ENCODE measurements at places on chromosomes 7 and 10. TPM values are rescaled to one million over a fixed set of nuclear protein-coding genes. Genes with fewer than 3 reads are reported as not detected.

SFTPA1 gene
- total RNA-seq, result not detected

SMIM30 gene
- total RNA-seq, result 71.5 TPM

OR2A1 gene
- total RNA-seq, result 3.8 TPM

SAMD9L gene
- 30.0 TPM for total RNA-seq

HDAC9 gene
- total RNA-seq, result 83.3 TPM

NKX2-3 gene
- not detected for total RNA-seq

STEAP1 gene
- total RNA-seq, result 5.3 TPM

C7orf57 gene
- not detected for total RNA-seq

ZNF804B gene
- not detected for total RNA-seq

OR2F1 gene
- total RNA-seq, result not detected

NUDT13 gene
- 0.51 TPM for total RNA-seq

GIMAP5 gene
- 103 TPM for total RNA-seq

MKX gene
- total RNA-seq, result 5.7 TPM

TLL2 gene
- not detected for total RNA-seq

CREB3L2 gene
- total RNA-seq, result 46.2 TPM

COX19 gene
- 2.6 TPM for total RNA-seq

PTPRZ1 gene
- total RNA-seq, result not detected

GOLGA7B gene
- total RNA-seq, result 3.1 TPM

CFAP70 gene
- total RNA-seq, result 11.3 TPM

SYCE1 gene
- total RNA-seq, result 1.0 TPM

LLCFC1 gene
- total RNA-seq, result not detected

CALY gene
- not detected for total RNA-seq

GHRHR gene
- not detected for total RNA-seq

VAX1 gene
- total RNA-seq, result not detected

OR2A12 gene
- total RNA-seq, result not detected

TDRD1 gene
- total RNA-seq, result 0.49 TPM
